ENCODE measurements at places on chromosomes 2 and 18.

DNA sequence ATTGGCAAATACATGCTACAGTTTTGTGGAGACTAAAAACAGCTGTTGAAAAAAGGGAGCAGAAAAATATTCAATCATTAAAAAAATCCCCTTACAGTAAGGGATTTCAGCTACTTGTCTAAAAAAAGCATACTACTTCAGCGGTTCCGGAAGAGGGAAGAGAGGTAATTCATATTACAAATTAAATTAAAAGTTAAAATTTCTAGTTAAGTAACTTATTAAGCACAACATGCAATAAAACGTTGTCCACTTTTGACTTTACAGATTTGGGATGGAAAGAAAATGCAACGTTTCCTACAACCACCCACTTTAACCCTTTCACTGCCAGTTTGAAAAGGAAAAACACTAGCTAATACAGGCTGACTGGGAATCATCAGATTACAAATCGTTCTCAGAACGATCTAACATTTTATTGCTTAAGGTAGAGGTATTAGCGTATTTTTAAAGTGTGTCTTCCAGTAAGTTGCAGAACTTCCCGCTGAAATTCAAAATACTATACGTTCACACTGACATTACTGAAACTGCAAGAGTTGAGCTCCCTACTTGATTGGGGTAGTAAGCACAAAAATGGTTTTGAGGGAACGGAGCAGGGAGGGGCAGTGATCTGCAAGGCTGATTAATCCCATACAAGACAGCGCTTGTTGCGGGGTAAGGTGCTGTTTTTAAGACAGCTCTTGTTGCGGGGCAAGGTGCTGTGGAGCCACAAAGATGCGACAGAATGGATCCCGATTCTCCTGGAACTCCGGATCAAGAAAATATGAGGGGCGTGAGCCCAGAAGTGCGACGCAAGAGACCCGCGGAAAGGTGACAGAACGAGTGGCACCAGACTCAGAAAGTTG lies 743 bp downstream of the HADHA start:
- DNase-seq = peak; percentile 13

- no peak for DNase-seq
These were observed 78.8 kb downstream of the TGOLN2 start for GRCh38 chr2:85248773-85249509.

DNA sequence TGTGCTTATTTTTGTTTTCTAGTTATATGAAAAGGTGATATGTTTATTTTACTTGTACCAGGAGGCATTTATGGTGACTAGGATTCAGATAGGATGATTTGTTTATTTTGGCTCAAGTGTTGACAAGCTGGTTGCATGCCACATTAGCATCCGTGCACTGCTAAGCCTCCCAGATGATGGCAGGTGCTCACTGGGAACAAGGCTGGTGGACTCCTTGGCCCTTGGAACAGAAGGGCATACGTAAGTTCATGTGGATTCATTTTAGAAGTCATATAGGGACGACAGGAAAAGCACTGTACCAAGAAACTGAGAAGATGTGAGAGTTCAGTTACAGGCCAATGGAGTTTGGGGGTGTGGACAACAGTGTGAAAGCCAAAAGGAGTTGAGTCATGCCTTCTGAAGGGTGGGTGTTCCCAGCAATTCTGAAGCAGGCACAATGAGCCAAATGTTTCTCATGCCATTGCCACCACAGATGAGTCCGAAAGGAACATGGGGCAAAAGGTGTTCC lies 166.2 kb downstream of the PHLPP1 start:
- DNase-seq = no peak

GRCh38 chr2:122743021-122743675 lies 987.7 kb downstream of the TSN start:
- no peak for DNase-seq

DNA sequence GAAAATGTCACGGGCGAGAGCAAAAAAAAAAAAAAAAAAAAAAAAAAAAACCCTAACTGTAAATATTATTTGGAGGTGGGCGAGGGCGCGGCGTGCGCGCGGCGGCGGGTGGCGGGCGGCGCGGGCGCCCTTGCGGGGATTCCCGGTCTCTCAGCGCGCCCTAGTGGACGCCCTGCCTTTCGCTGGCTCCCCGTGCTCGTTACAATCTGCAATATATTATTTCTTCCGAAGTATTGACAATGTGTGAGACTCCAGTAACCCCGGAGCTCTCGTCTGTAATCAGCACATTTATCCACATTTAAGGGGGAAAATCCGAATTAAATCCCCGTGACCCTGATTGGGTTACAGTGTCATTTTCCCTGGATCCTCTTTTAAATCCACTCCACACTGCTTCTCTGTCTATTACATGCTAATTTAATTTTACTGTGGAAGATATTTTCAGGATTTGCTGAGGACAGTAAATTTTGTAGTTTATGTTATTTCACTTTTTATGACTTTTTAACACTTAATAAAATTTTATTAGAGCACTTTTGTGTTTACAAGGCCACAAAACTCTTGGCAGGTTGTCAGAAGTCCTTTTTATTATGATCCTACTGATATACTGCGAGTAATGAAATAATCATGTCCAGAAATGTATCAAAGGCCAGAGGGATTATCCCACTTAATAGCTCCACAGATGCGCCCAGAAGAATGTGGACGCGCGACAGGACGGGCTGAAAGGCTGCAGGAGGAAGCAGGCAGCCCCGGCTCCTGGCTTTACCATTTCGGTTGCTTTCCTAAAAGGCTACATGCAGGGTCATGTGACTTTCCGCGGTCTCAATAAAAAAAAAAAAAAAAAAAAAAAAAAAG lies 369.1 kb downstream of the MTX2 start:
- DNase-seq = peak; percentile 57

DNA sequence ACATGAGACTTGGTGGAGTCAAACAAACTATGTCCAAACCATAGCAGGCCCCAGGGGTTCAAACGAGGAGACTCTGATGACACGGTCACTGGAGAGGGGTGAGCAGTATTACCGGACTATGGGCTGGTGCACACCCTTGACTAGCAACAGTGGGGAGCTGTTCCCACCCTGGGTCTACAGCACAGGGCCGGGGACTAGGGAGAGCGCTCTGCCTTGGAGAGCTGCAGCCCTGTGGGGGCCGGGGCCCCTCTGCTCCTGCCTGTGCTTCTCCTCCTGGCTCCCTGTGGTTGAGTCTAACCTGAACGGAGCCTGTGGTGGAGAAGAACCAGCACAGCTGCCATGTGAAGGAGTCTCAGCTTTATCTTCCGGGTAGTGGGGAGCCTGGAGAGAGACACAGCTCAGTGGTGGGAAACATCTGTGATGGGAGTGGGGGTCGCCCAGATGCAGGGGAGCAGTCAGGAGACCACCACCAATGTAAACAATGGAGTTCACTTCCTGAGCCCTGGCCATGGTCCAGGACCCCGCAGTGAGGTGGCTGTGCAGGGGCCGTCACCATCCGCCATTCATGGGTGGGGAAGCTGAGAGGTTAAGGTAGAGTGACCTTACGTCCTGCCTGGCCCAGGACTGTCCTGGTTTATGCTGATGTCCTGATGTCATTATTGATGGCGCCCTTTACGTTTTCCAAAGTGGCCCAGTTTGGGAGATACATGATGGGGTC lies 195.7 kb upstream of the TWIST2 start:
- DNase-seq = no peak

DNA sequence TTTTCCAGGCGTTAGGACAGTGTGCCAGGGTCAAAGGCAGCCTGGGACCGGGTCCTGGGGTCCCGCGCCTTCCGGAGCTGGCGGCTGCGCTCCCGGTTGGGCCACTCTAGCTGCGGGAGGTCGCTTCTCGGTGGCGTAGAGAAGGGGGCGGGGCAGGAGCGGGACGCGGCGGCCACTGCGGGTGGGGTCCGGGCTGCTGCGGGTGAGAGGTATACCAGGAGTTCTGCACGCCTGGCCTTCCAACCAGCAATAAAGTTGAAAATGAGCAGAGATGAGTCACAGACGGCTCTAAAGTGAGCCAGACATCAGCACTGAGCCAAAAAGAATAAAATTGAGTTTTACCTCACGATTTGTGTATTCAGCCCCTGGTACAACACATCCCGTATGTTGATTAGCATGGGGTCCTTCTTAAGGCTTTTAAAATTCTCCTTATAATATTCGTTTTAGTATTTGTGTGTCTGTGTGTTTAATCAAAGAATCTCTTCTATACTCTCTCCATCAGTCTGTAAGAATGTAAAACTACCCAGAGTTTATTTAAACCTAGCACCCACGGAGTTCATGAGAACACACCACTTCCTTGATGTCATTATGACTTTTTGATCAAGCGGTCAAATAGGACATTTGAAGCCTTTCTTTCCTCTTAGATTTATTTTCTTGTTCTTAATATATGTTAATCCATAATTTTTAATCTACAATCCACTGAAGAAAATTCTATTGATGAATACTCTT lies at the start of gene C1GALT1C1L:
C1GALT1C1L (minus strand) TSS at position 108 of the 729 bp plus-strand sequence; CDS start at position 1, 107 bp downstream.
- DNase-seq = no peak

GRCh38 chr2:241730671-241731293 lies 3.6 kb upstream of the D2HGDH start:
- no peak for DNase-seq

DNA sequence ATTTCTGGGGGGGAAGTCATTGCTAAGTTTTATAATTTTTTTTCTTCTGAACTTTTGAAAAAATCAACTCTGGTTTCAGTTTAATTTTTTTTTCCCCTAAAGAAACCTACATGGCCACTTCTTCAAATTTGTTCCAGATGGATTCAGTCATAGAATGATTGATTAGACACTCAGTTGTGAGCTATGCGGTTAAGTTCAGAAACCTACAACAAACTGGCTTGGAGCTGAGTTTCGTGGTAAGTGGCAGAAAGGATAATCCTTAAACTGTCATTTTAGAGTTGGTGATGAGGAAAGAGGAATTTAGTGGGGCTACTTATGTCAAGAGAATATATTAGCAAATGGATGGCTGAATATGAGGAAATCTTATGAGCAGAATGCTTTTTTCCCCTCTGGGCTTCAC lies 23.7 kb downstream of the EFEMP1 start:
- no peak for DNase-seq

- DNase-seq = no peak
These were observed 21.1 kb downstream of the MBP start for GRCh38 chr18:77111449-77111848.

GRCh38 chr2:10826026-10826425 lies 13.4 kb upstream of the PDIA6 start:
- no peak for DNase-seq

DNA sequence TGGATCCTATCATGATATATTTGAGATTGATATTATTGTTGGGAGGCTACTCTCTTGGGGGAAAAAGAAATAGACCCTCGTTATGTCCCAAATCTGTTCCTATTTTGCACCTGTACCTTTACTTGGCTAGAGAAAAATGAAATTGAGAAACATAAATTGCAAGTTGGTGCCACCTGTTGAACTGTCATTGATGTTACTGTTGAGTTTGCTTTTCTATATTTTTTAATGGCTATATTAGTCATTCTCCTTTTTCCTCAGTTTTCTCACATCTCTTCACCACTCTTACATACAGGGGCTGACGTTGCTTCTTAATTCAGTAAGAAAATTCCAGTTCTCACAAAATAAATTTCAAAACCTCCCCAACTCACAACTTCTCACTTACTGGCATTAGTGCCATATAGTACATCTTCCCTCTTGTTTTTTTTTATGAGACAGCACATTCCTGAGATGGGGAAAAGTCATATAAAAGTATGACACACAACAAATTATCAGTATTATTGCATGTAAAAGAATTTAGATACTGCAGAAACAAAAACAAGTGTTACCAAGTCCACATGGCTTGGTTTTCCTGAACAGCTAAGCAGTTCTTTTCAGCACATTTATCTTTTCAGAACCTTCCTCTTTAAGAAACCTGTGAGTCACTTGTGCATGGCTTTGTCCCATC lies 348.3 kb upstream of the DSEL start:
- DNase-seq = no peak

DNA sequence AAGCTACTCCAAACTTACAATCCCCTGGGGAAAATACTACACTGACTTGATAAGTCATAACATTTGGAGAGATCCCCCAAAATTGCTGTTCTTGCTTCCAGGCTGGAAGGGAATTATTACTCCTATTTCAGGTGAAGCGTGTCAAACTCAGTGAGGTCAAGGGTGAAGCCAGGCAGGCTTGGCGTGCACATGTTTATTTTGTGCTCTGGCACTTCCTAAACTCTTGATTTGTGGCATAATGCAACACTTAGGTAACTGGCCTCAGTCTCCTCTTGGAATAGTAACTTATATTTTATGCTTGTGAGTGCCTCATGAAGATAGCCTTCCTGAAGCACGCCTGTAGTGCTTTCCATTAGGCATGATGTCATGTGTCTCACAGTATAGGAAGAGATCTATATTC lies 751.2 kb downstream of the CNTNAP5 start:
- no peak for DNase-seq

DNA sequence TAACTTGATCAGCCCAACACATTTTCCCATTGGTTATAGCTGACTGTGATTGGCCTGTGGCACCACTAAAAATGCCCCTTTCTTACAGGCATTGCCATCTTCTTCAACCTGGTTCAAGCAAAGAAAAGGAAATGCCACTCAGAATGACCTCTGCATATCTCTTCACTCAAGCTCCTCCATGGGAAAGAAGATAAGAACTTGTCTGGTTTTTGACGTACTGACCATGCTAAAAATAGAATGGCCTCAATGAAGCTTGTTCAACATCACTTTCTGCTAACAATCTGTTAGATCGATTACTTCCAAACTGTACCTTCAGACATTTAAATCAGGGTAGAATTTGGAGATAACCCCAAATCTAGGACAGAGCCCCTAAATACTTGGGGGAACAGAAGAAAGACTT lies 109.5 kb downstream of the CABYR start:
- DNase-seq = no peak

DNA sequence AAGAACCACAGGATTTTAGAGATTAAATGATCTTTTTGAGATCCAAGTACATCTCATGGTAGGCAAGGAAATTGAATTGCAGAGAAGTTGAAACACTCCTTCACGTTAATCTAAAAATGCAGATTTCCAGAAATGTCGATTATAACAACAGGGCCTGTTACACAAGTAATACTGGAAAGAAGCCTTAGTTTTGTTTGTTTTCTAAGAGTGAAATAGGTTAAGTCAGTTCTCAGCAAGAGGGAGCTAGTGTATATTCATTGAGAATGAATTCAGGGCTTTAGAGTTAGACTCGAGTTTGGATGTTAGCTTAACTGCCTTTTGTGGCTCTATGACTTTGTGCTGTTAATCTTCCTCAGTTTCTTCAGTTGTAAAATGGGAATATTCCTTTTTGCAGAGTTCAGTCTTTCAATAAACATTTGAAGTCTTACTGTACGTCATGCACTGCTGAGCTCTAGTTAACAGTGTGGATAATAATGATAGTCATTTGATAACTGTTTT lies 926 bp downstream of the NDUFV2 start:
- no peak for DNase-seq

- peak; percentile 49 for DNase-seq
These were observed 10.9 kb downstream of the GNLY start for GRCh38 chr2:85704800-85705679.

GRCh38 chr18:7202169-7202568 lies 28.7 kb upstream of the LRRC30 start:
- no peak for DNase-seq
